Activated CD8-positive, alpha-beta memory T cell treated with anti-CD3 and anti-CD28 coated beads, Interleukin-2, amount 50 U/mL, for 4 hours (primary cell): ENCODE measurements at places on chromosomes 16 and 17.
A peak's percentile ranks its signal among the peaks of the same experiment; 100 is the strongest.

GRCh38 chr16:8661703-8662102, 12.7 kb upstream of the ABAT start:
- DNase-seq, result no peak

DNA sequence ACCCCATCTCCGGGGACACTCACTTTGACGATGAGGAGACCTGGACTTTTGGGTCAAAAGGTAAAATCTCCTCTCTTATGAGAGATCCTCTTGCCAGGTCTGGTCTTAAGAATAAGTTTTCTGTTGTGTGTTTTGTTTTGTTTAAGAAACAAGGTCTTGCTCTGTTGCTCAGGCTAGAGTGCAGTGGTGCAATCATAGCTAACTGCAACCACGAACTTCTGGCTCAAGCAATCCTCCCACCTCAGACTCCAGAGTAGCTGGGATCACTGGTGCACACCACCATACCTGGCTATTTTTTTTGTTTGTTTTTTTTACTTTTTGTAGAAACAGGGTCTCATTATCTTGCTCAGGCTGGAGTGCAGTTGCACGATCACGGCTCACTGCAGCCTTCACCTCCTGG, 4.1 kb downstream of the MMP25 start:
- no peak for DNase-seq

- no peak for DNase-seq
These were observed 150.0 kb upstream of the GOT2 start for GRCh38 chr16:58884141-58884540.

DNA sequence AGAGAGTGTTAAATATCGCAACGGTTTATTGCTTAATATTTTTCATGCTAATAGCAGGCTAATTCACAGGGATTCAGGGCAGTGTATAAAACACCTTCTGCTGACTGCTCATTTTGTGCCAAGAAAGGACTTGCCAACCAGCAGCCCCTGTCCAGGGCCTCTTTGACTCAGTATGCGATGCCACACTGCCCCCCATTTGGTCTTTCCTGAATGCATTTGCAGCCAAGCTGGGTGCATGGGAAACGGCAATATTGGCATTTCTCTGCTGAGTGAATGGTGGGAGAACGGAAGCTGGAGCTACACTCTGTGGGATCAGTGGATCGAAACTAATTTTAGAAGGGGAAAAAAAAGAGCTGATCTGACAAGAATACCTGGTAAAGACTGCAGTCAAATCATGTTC, 152.9 kb upstream of the C16orf82 start:
- DNase-seq, result no peak

DNA sequence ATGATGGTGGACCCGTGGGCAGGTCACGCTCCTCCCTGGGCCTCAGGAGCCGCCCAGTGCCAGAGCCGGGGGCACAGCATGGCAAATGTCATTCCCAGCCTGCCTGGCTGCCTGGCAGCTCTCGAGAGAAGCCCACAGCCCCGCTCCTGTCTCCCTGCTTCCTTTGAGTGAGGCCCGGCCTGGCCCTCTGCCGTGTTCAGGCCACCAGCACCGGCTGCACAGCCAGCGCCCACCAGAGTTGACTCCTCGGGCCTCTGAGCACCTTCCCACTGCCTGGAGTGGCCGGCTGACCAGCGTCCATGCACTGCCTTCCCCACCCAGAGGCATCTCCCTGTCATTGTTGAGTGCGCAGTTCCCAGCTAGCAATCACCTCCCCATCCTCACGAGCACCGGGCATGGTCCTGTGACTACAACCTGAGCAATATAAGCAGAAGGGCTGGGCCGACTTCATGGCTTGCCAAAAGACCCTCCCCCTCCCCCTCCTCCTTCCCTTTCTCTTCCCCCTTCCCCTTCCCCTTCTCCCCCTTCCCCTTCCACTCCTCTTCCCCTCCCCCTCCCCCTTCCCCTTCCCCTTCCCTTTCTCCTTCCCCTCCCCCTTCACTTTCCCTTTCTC, 11.9 kb upstream of the SLC38A10 start:
- DNase-seq, result no peak

DNA sequence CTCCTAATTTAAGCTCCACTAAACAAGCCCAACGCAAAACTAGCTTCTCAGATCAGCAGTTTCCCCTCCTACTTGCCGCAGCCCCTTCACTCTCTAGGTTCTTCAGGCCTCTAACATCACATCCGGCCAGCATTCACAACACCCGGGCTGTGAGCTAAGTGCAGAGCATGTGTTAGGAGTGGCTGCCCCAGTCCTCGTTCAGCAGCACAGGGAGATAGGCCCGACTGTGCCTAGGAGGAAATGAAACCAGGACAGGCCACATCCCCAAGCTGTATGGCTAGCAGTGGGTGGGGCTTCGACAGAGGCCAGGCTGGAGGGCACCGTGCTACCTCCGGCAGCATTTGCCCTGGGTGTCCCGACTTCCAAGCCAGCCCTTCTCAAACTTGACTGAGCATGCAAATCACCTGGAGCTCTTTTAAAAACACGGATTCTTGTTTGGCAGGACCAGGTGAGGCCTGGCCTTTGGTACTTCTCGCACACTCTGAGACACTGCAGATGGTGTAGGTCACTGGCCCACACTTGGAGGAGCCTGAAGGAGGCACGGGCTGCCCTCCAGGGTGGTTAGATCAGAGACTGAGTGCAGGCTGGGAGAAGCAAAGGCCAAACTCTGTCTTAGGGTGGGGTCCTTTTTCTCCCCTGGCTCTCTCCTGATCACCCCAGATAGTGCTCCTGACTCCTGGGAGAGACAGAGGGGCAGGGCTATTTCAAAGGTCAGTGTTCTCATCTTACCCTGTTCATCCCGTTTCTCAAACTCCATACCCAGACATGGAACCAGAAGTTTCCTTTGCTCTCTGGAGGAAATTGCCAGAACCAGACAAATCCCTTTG, 202.0 kb downstream of the C16orf78 start:
- DNase-seq, result no peak

- DNase-seq, result no peak
These were observed 19.6 kb upstream of the P2RX1 start for GRCh38 chr17:3935825-3936355.

DNA sequence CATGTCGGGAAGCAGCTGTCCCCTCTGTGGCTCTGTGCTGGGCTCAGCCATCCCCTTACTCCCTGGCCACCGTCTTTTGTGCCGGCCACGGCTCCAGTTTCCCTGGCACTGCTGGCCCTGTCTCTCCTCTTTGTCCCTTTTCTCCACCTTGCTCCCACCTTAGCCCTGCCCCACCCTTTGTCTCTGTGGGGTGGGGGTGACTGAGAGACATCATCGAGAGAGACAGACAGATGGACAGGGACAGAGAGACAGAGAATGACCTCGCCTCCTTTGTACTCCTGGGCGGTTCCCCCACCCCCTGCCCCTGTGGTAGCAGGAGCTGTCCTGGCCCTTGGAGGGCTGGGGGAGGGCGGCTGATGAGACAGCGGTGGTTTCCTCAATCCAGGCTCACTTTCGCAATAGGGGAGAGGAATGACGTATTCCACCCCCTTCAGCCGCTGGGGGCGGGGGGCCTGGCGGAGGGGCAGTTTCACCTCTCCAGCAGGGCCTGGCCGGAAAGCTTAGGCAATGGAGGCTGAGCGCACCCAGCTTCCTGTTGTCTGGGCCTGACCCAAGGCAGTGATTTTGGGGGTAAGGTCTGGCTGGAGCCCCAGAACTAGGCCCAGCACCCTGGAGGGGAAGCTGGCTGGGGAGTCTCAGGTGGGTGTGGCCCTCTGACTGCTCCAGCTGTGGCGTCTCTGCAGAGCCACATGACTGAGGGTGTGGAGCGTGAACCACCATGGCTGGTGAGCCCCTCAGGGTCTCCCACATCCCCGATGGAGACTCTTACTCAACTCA, 7.3 kb downstream of the FMNL1 start:
- DNase-seq, result peak; percentile 83
